ENCODE measurements at places on chromosomes 7 and 10. TPM values are rescaled to one million over a fixed set of nuclear protein-coding genes. Genes with fewer than 3 reads are reported as not detected.
A peak's percentile ranks its signal among the peaks of the same experiment; 100 is the strongest.

GRCh38 chr7:125568799-125569198 lies 639.2 kb upstream of the POT1 start:
- no peak for DNase-seq

- DNase-seq, result no peak
Measured at GRCh38 chr10:113681533-113682470, 2.1 kb downstream of the CASP7 start.

DNA sequence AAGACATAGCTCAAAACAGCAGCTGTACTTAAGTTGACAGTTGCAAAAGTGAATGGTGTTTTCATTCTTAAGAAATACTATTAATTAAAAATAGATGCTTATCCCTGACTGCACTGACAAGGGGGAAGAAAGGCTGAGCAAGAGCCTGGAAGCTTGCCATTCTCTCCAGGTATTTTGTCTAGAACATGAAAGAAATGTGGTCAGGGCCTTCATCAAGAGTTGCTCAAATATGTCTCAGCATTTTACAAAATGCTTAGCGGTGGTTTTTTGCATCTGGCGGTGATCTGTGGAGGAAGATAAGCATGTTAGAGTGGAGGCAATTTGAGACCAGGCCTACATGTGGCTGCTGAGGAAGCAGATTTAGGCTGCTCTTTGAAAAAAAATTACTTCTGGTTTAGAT lies 46.4 kb upstream of the CC2D2B start:
- DNase-seq, result no peak

DNA sequence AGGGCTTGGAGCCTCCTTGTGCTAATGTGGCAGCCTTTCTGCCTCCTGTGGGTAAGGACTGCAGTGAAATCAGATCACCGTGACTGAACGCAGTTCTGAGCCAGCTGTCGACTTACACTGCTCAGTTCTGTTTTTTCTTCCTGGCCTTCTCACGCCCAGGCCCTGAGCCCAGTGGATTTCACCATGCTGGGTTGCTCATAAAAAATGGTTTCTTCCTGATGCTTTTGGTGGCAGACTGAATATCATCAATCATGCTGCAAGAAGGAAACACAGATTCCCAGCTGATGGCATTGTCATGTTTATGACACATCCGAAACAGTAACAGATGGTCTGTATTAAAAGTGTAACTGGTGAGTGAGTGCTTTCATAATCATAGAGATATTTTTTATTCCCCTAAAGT lies 389.6 kb downstream of the GALNT17 start:
- no peak for DNase-seq

DNA sequence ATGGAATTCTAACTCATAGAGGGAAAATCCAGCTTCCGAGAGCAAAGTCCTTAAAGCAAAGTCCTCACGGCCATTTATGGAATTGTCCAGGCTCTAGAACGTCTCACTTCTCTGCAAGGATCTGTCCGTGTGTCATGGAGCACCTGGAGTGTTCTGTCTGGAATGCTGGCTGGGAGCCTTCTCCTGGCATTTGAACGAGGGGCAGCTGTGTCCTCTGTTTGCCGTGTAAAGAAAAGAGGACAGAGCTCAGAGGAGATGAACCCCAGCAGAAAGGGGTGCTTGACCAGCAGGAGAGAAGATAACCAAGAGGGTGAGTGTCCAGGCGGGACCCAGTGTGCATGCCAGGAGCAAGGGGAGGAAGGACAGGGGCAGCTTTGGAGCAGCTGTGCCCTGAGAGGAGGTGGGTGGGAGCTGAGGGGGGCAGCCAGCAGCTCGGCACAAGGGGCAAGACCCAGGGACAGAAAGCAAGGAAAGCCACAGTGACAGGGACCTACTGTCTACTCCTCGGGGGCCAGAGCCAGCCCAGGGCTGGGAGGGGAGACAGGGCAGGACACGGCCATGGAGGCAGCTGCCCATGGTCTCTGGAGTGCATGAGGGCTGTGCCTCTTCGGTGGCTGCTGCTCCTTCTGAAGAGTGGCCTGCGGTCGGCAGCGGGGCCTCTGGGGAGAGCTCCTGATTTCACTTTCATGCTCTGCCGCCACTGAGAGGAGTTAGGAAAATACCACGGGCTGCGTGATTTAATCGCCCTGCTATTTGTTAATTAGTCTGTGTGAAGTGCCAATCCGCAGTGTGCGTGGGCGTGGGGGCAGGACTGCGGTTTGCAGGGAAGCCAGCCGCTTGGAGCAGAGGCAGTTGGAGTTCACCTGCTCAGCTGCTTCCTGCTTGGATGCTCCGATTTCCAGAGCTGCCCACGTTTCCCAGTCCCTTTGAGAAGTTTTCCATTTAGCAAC lies 149.3 kb upstream of the SHH start:
- DNase-seq, result peak; percentile 65

DNA sequence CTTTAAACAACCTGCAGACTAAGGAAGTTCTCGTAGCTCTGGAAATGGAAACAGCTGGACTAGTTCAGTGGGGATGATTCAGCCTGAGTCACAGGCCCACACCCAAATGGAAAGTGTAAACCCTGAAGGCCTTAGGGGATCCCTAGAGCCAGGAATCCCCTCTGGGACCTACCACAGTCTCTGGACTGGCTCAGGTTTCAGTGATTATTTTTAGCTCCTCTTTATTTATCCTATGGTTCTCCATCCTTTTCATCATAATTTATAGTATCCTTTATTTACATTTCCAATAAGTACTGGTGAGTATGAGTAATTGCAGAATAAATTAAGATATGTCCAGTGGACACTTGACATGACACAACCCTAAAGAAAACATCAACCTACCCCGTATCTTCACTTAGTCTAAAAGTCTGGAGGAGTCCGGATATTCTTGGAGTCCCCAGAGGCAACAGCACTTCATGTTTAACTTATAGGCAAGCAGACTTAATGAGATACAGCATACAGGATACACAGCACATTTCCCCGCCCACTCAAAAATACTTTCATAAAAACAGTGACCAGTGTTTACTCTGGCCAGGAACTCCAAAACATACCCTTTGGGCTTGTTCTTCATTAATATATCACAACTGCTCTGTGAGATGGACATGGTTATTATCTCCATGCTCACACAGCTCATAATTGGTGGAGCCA lies 28.4 kb upstream of the SEMA3E start:
- DNase-seq, result no peak

DNA sequence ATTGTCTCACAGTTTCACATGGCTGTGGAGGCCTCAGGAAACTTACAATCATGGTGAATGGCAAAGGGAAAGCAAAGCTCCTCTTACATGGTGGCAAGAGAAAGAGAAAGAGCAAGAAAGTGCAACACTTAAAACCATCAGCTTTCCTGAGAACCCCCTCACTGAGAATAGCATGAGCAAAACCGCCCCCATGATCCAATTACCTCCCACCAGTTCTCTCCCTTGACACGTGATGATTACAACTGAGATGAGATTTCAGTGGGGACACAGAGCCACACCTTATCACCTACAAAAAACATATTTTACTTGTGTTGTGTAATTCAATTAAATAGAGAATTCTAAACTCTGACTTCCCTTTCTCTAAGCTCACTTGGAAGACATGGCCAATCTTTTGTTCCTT lies 80.2 kb downstream of the SEMA3C start:
- DNase-seq, result no peak

GRCh38 chr10:45608052-45608451 lies 64.5 kb downstream of the ZFAND4 start:
- no peak for DNase-seq

SEPTIN7 gene
- 35.2 TPM for total RNA-seq

AS3MT gene
- 16.7 TPM for total RNA-seq

Data from right lobe of liver (tissue), 6 donors.